NCI-H2081 (cell line): ENCODE measurements at places on chromosomes 5 and 9.

DNA sequence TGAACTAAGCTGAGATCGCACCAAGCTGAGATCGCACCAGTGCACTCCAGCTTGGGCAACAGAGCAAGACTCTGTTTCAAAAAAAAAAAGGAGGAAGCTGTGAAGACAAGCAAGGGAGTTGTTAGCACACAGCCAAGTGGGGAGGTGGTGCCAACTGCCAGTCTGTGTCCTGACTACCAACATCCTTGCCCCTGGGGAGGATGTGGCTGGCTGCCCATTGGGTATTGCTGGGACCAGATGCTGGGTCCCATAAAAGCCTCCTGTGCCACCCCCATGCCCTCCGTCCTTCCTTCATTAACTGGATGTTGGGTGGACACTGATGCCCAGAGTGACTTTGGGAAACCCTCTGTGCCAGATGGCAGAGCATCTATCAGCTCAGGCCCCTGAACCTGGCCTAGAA is 157.1 kb upstream of the COL5A1 start:
- no peak for DNase-seq

- DNase-seq = no peak
These were observed 20.6 kb upstream of the PSIP1 start for GRCh38 chr9:15531380-15531779.

DNA sequence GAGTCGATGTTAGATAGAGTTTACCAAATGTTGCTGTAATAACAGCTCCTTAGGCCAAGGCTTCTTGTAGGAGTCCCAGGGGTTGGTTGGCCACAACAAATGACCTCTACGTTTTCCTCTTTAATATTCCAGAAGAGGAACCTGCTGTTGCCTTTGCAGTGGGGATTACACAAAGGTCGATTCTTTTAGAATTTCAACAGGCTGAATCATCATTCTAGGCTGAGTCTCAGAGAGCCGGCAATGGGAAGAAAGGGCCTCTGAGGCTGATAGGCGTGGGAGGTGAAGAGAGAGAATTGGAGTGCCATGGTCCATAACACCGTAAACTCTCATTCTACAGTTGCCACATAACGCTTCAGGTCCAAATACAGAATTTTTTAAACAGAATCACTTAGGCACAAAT is 405.9 kb upstream of the DAP start:
- no peak for DNase-seq

DNA sequence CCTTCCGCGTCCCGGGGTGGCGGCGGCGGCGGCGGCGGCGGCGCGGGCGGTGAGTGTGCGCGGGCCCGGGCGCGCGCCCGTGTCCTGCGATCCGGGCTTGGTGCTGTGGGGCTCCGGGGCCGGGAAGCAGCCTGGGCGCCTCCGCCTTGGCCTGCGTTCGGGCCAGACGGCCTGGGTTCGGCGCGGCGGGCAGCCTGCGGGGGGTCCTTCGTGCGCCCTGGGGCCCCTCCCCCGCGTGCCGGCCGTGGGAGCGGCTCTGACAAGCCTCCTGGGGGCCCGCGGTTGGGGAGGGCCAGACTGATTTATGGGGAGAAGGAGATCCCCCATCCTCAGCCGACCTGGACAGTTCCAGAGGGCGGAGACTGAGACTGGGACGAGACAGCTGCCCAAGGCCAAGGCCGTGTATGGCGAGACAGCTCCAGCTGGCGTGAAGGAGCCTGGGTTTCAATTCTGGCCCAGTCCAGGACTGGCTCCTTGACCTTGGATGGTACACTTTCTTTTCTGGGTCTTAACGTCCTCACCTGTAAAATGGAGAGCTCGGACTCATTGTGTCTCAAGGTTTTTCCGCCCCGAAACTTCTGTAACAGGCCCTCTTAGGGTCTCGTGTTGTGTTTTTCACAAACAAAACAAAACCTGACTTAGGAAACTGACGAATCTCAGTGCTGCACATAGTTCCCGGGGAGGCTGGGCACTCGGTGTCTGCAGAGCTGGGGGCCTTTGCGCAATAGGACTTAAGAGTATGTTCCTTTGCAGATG is 603 bp downstream of the TMEM268 start:
- peak; percentile 48 for DNase-seq

GRCh38 chr5:54895816-54896341 is 89.5 kb downstream of the ESM1 start:
- DNase-seq = peak; percentile 44

- peak; percentile 8 for DNase-seq
These were observed 757 bp downstream of the SAPCD2 start for GRCh38 chr9:137069508-137070091.

DNA sequence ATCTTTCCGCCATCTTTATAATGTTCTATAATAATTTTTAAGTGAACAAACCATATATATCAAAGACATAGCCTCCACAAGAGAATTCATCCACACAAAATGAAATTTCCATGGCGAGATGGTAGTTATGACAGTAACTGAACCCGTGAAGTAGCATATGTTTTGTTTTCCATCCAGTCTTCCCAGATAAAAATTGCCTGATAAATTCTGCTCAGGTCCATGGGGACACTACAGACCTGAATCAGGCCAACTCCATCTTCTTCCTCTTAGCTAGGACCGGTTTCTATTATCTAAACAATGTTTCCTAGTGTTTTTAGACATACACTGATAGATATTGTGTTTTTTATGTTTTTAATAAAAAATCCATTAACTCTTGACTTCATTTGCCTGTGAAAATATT is 235.7 kb downstream of the PLK2 start:
- no peak for DNase-seq

DNA sequence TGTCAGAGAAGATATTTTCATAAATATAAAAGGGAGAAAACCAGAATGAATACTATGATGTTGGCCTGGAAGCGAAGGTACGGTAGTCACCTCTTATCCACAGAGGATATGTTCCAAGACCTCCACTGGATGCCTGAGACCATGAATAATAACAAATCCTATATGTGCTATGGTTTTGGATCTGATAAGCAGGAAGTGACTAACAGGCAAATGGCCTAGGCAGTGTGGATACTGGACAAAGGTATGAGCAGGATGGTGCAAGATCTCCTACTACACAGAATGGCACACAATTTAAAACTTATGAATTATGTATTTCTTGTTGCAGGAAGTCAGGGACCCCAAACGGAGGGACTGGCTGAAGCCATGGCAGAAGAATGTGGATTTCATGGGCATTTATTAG is 48.2 kb downstream of the ADAMTS12 start:
- DNase-seq = no peak

- DNase-seq = no peak
These were observed 455.3 kb upstream of the SGCD start for GRCh38 chr5:155871623-155872022.

GRCh38 chr9:126701813-126702140 is 88.0 kb downstream of the LMX1B start:
- DNase-seq = no peak

- DNase-seq = no peak
These were observed 41.9 kb downstream of the ZNF354A start for GRCh38 chr5:178688551-178688950.

DNA sequence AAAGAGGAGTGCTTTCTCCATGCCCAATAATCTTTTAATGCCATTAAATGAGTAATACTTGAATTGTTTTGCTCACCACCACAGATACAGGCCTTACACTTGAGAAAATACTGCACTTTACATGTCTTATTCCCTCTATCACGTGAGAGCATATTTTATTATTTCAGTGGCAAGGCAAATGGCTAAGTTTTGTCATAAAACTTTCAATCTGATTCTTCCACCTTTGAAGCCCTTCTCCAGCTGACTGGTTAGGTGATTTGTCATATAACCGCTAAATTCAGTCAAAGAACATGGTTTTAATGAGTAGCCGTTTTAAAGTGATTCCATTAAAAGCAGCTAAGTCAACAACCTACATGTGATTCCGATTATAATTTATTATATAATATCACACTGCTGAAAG is 43.8 kb downstream of the FAT2 start:
- DNase-seq = no peak

DNA sequence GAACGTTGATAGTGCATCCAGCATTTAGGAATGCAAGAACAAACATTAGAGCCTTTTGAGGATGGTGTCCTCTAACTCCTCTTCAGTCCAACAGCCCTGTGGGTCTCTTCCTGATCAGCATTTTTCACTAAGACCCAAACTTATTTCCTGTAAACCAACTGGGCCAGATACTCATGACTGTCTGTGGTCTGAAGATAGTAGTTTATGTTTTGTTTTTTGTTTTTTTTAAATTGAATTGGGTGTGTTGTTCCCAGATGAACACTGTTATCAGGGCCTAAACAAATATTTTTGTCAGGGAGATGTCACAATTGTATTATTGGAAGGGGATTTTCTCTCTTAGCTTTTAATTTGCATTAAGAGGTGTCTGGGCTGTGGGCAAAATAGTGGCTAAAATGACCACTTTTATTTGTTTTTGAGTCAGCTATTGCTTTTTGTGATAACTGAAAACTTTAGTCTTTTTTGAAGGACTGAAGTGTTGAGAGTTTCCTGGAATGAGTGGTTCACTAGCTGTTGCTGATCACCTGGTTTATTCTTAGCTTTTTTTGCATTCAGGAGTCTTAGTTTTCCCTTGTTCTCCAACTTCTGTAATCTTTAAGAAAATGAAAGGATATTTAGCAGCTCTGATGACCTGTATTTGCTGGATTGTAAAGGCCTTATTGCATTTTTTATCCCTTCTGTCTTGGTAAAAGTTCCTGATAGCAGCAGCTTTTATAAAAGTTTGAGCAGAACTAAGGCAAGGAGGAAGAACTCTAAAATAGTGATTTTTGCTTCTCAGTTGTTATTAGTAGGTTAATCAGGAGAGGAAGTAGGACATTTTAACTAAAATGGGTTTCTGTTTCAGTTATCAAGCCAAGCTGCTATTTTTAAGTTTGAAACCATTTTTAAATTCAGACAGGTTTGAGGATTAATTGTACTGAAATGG is 5.5 kb downstream of the MAN2A1 start:
- DNase-seq = no peak

GRCh38 chr5:118902656-118903438 is 85.5 kb downstream of the DTWD2 start:
- peak; percentile 3 for DNase-seq

DNA sequence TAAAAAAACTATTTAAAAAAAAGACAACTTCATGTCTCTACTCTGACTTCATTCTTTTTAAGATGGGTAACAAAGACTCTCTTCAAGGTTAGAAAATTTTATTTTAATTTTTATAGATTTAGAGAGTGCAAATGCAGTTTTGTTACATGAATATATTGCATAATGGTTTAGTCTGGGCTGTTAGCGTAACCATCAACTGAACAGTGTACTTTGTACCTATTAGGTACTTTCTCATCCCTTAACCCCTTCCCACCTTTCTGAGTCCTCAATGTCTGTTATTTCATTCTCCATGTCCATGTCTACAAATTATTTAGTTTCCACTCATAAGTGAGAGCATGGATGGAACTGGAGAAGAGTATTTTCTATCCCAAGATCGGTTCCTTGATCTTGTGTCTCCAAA is 16.8 kb downstream of the TLR4 start:
- no peak for DNase-seq

DNA sequence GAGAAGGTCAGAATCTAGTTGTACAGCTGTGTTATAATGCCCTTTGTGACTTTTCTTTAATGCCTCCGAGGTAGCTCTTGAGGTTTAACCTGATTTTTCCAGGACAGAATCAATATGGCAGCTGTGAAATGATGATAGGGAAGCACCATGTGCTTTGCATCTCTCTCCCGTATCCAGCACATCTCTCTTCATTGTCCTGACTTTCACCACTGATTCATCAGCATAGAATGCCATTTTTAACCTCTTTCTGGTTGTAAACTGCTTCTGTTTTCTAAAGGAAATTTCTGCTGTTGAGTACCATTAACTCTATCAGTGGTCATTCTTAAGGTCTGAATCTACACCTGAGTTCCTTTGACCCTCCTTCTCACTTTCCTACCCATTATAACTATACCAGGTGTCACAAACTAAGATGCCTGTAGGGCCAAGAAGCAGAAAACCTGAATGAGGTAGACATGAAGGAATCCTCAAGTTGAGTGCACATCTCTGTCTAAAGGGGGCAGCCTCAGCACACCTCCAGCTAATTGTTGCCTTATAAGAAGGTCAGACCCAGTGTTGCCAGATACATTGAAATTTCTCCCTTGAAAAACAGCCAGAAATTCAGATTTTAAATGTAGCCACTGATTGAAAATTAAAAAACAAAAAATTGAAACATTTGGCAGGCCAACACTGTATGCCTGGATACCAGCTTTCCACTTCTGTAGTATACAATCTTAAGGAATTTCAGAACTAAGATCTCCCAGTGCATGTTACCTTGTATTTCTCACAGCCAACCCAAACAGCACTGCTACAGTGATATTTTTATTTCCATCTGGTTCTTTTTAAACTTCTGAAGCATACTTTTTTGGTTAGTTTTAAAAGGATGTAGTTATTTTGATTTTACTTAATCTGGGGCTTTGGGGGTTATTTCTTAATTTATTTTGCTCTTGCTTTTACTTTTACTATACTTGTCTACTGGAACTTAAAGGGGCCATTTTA is 35.8 kb upstream of the TLX3 start:
- no peak for DNase-seq

DNA sequence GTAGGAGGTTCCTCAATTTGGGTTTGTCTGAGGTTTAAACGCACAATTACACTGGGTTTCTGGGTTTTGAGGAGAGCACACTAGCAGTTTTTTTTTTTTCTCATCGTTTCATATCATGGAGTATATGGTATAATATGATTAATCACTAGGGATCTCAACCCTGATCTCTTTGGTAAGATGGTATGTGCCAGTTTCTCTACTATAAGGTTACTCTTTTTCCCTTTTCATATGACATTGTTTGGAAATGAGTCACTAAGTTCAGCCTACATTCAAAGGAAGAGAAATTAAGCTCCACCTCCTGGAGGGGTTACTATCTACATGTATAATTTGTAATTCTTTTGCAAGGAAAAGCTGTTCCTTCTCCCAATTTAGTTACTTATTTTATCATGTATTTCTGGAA is 35.2 kb downstream of the MTRR start:
- no peak for DNase-seq

GRCh38 chr5:96008487-96008886 is 46.8 kb upstream of the ELL2 start:
- DNase-seq = no peak

DNA sequence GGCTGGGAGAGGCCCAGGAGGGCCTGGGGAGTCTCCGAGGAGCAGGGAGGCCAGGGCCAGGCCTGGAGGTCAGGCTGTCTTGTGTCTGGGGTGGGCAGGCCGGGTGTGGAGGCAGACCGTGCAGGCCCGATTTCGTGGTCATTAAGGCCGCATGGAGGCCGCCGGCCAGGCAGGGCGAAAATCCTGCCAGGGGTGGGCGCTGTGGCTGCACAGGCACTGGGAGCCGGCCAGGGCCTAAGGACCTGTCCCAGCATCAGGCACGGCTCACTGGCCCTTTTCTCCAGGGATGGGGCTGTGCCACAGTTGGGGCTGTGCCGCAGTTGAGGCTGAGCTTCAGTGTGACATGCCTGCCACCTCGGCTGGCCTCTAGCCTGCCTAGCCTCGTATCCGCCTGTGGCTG is 35.9 kb downstream of the ASS1 start:
- no peak for DNase-seq

DNA sequence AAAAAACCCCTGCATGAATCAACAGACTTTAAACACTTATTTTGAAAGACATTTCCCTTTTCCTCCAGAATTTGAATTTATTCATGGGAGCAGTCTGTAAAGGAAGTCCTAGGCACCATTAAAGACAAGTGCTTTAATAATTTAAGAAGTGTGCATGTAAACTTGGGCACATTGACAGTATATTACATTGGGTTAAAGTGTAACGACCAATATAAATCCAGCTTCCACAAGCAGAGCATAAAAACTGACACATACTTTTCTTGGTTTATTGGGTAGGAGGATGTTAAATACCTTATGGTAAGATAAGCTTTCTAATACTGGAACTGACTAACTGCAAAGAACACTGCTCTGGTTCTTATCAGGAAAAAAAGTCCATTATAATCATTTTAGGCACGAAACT is 1.2 kb upstream of the ENTREP1 start:
- no peak for DNase-seq
